Stimulated activated CD4-positive, alpha-beta T cell treated with anti-CD3 and anti-CD28 coated beads, Interleukin-4, amount 100 ng/mL, for 1 hour (primary cell): ENCODE measurements at places on chromosomes 5 and 9.

GRCh38 chr5:167770461-167770860 is 521.0 kb upstream of the WWC1 start:
- DNase-seq, result no peak

DNA sequence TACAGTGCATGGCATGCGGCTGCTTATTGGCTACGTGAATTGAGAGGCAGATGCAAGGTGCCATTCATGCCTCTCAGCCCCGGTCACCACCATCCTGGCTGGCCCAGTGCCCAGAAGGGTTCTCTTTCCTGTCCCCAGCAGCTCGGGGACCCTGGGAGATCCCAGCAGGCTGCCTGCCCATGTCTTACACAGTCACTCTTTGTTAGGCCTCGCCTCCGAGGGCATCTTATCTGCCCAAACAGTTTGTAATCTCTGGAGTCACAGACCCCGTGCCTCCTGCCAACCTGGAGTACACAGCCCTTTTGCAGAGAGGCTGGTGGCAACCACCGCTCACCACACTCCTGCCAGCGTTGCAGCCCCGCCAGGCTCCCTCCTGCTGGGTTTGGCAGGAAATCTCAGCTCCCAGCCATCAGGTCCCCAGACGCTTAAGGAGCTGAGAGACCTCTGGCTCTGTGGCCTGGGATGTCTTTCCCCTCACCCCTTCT is 7.0 kb upstream of the AK1 start:
- no peak for DNase-seq

DNA sequence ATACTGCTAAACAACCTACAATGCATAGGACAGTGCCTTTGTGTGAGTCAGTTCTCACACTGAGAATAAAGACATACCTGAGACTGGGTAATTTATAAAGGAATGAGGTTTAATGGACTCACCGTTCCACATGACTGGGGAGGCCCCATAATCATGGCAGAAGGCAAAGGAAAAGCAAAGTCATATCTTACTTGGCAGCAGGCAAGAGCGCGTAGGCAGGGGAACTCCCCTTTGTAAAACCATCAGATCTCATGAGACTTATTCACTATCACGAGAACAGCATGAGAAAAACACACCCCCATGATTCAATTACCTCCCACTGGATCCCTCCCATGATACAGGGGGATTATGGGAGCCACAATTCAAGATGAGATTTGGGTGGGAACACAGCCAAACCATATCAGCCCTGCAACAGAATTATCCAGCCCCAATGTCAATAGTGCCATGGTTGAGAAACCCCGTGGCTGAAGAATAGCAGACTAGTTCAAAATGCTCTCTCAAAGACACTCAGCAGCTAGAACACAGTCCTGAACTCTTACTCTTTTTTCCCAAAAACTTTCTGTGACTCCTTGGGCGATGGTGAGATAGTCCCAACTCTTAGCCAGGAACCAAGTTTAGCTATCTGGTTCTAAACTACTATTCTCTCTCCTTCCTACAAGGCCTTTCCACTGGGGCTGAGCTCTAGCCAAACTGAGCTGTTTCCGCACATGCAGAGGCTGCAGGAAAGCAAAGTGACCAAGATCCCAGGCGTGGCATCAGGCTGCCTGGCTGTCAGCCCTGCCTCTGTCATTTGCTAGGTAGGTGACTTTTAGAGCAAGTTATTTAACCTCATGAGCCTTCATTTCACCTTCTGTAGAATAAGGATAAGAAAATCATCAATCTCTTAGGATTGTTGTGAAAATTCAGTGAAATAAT is 21.7 kb downstream of the FAT2 start:
- peak; percentile 8 for DNase-seq

GRCh38 chr5:121533814-121534213 is 317.9 kb upstream of the FTMT start:
- DNase-seq, result no peak

- no peak for DNase-seq
These were observed 3.0 kb upstream of the PCDH1 start for GRCh38 chr5:141880961-141881801.

GRCh38 chr9:77210116-77210515 is 32.8 kb downstream of the VPS13A start:
- no peak for DNase-seq

GRCh38 chr9:38621434-38622287 is 1.3 kb upstream of the ANKRD18A start:
- peak; percentile 56 for DNase-seq

DNA sequence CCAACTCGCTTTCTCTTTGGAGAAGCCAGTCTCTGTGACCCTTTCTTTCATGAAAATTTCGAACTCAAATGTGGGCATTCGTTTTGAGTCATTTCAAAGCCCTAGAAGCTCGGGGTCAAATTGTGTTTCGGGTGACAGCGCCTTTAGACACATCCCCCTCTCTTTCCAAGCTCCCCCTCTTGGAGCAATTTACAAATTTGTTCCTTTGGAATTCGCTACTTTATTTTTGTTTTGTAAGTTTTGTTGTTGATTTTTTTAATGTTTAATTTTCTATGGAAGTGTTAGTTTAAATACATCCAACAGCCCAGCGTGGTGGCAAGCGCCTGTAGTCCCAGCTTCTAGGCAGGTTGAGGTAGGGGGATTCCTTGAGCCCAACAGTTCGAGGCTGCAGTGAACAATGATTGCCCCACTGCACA is 4.6 kb upstream of the BARX1 start:
- no peak for DNase-seq

- DNase-seq, result no peak
These were observed 149.2 kb upstream of the NFIL3 start for GRCh38 chr9:91572811-91573210.

GRCh38 chr9:135718616-135719015 is 16.6 kb downstream of the KCNT1 start:
- no peak for DNase-seq

DNA sequence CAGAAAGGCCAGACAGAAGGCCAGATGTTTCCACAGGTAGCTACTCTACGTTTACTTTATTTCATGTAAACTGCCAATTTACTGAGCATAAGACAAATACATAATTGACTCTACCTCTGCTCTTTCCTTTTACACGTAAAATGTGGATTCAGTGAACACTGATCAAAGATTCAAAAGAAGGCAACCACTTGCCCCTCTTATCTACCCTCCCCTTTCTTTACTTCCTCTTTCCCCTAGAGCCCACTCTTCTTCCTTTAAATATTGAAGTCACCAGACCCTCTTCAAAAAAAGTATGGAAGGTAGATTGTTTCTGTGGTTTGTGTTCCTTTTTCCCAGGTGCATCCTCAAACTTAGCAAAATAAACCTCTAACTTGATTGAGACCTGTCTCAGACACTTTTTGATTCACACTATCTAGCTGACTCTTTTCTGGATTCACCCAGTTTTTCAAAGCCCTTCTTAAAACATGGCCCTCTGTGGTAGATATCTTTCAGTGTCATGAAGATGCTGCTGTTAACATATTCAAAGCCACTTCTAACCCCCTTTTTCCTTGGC is 6.7 kb downstream of the FAM114A2 start:
- DNase-seq, result no peak

DNA sequence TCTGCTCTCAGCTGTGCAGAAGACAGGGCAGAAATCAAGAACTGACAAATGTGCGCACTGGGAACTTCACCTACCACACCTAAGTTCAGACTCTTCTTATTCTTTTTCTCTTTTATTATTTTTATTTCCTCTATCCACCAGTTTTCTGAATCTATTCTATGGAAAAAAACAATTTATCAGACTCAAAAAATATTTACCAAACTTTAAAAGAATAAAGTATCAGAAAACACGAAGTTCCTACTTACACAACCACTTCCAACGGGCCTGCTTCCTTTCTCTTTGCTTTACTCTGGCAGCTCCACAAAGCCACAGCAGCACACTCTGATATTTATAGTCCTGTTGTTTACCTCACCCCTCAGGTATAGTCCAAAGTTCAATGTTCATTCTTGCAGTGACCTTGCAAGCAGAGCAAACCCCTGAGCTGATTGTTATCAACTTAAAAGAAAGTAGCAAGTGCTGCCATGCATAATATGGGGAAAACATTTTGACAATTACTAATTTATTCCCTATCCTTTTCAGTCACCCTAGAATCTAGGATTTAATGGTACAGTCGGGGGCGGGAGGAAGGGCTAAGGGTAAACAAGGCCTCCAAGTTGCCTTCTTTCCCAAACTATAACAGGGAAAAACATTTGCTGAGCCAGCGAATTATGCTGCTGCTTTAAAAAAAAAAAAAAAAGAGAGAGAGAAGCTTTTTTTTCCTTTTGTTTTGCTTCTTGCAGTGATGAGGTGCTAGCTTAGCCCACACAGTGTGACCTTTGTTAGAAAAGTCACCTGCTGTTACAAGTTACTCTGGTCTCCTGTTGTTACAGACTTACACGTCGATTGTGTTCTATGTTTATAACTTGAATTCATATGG is at the start of gene SELENOP:
Gene SELENOP (minus strand): TSS at position 302 of the 856 bp plus-strand sequence. CDS start 3,539 bp downstream, outside the sequence.
- DNase-seq, result no peak

- DNase-seq, result no peak
These were observed 106.0 kb downstream of the SEMA6A start for GRCh38 chr5:116468583-116468982.

DNA sequence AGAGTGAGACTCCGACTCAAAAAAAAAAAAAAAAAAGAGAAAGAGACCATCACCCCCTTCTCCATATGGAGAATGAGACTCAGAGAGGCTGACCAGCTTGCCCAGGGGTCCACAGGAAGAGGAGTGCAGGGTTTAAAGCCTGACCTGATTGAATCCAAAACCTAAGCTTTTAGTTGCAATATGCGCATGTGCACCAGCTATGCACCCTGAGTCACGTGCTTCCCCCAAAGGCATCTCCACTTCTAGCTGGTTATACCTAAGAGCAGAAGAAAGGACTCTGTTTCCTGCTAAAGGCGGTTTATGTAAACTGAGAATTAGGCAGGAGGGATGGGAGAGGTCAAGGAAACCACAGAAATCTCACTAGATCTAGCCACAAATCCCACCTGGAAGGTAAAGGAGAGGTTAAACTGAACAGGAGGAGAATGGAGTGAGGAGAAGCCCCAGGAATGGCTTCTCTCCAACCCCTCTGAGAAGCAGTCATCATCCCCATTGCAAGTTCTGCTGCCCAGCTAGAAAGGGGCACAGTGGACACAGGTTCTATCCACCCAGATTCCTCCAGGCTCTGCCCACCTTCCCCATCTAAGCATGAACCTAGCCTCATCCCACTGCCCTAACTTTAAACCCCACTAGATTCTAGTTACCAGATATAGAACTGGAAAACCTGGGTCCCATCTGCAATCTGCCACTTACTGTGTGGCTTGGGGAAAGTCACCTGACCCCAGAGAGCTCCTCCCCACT is 171.3 kb downstream of the ACTL7B start:
- DNase-seq, result no peak

DNA sequence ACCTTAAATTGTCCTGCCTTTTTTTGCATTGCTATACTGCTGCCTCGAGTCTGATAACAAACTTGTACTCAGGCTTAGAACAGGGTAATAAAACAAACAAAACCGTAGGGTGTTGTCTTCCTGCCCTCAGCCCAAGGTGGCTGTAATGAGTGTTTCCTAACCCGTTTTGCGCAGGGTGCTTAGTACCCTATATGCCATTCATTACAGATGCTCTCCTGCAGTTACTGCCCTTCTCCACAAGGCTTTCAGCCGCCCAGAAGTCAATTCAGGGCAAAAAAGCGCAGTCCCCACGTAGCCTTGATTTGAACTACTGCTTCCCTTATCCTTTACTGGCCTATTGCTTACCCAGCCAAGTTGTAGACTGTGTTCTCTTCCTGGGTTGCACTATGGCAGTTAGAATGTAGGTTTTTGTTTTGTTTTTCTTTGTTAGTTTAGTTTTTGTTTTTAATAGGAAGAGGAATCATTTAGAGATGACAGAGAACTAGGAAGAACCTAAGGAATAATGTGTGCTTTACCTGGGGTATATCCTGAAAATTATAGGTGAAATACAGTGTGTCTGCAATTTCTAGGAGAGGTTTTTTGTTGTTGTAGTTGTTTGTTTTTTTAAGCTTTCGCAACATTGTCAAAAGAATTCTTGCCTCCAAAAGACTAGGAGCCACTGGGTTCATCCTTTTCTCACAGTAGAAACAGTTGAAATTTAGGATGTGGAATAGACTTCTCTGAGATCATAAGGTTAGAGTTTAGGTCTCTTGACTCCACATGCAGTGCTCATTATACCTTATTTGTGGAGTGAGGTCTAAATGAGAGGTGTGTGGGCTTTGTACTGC is 1.3 kb downstream of the HMGXB3 start:
- peak; percentile 42 for DNase-seq

DNA sequence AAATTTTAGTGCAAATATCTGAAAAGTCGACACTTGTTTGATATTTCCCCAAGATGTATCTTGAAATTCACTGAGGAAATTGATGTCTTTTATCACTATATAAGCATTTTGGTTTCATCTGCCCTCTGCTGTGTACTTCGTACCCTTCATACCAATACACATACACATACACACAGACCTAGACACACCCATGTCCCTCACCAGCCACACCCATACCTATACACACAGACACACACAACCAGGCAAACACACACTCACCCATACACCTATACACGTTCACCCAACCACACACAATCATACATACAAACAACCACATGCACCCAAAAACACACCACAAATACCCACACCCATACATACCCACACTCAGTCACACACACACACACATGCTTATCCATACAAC is 367.8 kb downstream of the HINT1 start:
- no peak for DNase-seq

DNA sequence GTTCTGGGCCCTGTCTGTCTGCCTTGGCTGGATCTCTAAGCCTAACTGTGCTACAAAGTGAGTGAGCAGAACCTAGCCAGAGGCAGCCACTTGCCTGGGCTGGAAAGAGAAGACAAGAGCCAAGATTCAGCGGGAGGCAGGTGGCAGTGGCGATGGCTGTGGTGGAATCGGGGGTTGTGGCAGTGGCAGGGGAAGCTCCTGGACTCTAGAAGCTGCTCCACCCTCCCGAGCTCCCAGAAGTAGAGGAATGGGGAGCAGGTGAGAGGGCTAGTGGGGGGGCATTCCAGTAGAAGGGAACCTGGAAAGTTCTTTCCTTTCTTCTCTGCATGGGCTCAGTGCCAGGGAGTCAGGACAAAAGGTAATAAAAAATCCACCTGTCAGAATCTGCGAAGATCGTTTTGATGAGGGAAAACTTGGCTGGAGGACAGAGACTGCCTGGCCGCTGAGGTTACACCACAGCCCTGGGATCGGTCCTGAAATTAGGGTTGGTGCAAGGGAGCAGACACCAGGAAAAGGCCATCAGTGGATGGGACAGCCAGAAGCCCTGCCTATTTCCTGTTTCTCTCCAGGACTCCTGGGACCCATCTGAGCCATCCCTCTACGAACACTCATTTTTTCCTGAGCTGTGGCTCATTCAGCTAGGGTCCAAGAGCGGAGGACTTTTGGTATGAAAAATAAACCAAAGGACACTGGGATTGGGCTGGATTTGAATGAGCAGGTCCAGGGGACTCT is 1.6 kb downstream of the CRAT start:
- DNase-seq, result no peak
